ENCODE measurements at places on chromosomes 2 and 18.

DNA sequence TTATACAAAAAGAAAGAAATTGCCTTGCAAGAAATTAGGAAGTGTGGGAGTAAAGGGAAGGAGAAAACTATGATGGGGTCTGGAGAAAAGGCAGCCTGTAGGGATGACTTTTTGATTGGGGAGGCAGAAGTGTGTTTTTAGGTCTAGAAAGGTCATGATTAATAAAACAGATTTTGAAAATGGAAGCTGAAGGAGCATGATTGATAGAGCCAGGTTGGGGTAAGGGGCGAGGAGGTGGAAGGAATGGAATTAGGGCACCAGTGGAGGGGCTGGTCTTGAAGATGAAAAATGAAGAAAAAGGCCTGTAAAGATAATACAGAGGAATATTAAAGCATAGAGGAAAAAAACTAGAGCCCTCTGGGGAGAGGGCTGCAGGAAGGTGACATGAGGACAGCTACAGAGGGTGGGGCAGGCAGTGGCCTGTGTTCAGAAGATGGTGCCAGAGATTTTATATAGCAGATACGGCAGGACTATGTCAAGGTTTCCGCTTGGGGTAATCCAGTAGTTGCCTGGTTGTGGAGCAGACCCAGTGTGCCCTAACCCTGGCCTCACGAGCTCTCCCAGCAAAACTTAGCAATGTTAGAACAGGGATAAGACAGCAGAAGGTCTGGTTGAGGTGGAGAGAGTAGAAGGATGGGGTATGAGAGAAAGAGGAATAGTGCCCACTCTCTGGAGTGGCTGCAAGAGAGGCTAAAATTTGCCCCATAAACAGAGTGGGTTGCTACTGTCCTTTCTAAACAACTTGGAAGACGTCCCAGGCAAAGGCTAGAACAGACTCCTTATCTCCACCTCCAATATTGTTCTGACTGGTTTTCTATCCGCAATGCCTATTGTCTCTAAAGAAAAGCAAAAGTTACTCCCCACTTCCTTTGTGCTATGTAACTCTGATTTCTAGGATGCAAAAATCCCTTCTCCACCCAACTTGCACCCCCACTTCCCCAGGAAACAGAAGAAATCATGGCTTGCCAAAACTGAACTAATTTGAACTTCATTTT is 287.3 kb downstream of the AGPS start:
- DNase-seq, result no peak

DNA sequence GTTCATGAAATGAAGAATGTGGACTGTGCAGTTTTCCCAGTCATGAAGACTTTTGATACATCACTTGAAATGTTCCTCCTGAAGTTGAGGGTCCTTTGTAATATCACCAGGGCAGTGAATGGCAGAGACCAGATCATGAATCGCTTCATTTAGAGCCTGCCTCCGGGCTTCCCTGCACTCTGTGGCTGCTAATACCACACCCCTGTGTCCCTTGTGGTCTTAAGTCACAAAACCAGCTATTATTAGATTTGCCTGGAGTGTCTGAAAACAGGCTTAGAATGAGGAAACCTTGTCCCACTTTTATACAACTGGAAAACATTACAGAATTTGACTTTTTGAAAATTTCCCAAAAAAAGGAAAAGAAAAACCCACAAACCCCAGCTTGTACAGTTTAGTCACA is 147.9 kb downstream of the MGAT5 start:
- no peak for DNase-seq

GRCh38 chr18:51248685-51249084 is 51.2 kb upstream of the MEX3C start:
- no peak for DNase-seq

GRCh38 chr2:235829726-235830125 is 335.9 kb downstream of the AGAP1 start:
- DNase-seq, result no peak

- DNase-seq, result no peak
Measured at GRCh38 chr2:236264256-236264655, at the start of gene ASB18. ASB18 (minus strand) TSS chr2:236264406; CDS start chr2:236264345, 61 bp downstream.

Measured in ecto neural progenitor cell (in vitro differentiated cells).